Stimulated activated CD4-positive, alpha-beta T cell treated with anti-CD3 and anti-CD28 coated beads, Interleukin-12 subunit alpha, Interleukin-12 subunit beta, amount 100 ng/mL, for 48 hours (primary cell): ENCODE measurements at places on chromosomes 6 and 20.

GRCh38 chr6:118844915-118845314, 49.0 kb upstream of the ASF1A start:
- DNase-seq, result no peak

DNA sequence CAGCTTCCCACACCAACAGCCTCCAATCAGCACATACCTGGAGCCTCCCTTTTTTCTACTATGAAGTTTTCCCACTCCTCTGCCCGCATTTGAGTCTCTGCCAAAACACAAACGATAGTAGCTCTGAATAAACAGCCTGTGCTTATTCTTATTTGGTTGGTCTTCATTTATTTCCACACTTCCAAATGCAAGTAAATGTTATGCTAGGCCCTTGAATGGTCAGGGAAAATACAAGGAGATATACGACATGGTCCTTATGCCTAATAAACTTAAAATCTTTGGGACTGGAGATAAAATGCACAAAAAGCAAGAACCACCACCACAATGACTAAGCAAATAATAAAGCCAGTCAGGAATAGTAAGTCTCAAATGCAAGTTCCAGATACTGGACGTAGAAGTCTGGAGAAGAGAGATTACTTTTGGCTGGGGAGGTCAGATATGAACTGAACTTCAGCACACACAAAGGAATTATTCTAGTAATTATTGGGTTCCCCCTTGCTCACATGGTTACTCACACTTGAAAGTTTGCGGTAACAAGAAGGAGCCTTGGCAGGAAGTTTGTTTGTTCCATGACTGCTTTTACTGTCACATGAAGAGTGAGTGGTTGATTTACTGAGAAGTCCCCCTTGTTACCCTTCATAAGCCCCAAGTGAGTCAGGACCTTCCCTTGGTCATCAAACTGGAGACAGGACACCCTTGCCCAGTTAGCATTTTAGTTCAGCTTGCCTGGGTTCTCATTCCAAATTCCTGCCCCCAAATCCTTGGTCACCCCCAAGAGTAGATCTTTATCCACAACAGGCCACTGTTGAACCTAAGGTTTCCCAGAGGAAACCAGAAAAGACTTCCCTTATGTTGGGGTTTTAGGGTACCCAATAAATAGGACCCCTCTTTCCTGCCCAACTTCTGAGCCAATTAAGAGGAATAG, 511.2 kb upstream of the JARID2 start:
- no peak for DNase-seq

DNA sequence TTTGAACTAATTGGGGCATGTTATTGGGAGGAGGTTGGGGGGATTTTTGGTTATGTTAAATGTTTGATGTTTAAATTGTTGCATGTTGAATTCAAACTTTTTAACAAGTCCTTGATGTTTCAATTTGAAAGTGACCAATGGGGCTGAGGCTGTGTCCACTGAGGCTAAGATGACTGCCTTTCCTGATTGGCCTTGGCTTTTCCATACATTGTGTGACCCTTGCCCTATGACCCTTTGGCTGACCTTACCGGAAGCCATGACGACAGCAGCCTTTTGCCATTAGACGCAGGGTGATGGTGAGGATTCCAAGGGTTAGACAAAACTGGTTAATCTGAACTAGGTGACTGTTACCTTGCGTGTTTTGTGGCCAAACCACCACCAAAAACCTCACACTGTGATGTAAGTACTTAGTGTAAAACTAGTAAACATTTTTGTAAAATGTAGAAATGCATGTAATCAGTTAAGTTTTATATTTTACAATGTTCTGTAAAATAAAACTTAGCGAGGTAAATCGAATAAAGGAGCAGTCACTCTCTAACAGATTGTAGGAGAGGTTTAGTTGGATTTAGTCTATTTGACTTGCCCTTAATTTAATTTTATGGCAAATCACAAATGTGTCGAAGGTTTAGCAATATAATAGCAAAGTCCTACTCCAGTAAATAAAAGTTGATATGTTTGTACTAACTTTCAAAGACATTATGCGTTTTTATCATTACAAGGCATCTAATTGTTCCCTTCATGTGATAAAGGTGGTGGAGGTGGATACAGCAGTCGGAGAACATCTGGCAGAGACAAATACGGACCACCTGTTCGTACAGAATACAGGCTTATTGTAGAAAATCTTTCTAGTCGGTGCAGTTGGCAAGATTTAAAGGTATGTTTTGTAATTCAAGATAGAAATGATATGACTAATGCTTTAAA, 1.6 kb downstream of the SRSF6 start:
- no peak for DNase-seq

- DNase-seq, result no peak
These were observed 46.9 kb downstream of the CPXM1 start for GRCh38 chr20:2753461-2754040.
